Skeletal muscle tissue (tissue), 5 donors: ENCODE measurements at places on chromosomes 13 and 19. TPM values are rescaled to one million over a fixed set of nuclear protein-coding genes. Genes with fewer than 3 reads are reported as not detected.

Gene NLRP5
- not detected for total RNA-seq

Gene ZNF616
- total RNA-seq, result 6.8 TPM

Gene ZNF578
- total RNA-seq, result 5.7 TPM

Gene B3GNT8
- 0.52 TPM for total RNA-seq

Gene GIPR
- 0.52 TPM for total RNA-seq
